ENCODE measurements at places on chromosomes 2 and 18.

DNA sequence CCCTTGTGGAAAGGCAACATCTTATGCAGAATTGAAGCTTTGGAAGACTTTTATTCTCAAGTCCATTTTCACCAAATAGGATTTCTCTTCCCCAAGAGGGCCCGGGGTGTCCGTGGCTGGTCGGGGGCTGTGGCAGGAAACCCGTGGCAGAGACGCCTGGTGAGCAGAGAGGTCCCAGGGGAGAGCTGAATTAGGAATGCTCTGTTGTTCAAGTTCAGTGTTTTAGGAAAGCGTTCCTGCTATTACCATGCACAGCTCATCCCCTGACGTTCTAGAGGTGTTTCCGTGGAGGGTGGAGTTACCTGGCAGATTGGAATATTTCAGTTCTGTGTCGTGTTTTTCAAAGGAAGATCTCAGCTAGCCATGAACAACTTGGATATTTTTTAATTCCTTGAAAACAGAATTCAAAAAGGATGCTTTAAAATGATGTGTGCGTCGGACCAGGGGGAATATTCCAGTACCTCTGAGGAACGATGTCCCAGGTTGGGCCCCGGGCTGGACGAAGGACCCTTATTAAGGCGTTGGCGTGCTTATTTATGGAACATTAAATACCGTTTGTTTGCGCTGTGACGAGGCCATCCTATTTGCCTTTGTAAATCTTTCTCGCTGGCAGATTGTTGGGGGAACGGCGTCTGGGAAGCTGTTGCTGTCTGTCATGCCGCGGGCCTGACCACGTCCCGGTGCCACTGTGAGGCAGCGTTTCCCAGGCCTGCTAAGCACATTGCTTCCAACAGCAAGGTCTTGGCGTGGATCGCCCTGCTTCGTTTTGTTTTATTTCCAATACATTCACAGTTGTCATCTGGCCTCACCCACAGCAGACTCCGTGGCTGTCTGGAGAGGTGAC lies 8.2 kb downstream of the NFATC1 start:
- no peak for DNase-seq

DNA sequence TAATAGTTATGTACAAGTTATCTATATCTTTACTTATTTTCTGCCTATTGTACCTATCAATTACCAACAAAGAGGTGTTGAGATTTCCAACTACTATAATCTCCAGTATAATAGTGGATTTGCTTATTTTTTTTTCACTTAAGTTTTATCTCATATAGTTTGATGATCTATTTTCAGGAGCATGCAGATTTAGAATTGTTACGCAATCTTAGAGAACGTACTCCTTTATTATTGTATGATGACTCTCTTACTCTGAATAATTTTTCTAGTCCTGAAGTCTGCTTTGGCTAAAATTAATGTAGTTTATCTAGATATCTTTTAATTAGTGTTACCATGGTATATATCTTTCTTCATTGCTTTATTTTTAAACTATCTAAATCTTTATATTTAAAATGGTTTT lies 205.2 kb downstream of the SCG2 start:
- no peak for DNase-seq

DNA sequence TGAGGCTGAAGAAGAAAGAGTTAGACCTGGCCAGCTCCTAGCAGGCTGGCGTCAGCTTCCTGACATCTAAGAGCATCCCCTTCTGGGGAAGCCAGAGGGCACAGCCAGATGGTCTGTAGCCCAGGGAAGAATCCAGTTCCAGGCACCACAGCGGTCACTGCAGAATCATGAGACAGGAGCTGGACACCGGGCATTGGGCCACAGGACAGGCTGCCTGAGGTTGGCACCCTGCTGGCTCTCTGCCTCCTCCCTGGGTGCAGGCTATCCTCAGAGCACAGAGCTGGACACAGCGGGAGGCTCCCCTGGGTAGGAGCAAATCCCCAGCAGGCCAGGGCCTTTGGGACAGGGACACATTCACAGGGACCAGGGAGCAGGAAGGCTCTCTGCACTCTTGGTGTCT lies 19.8 kb upstream of the ATOH8 start:
- DNase-seq: no peak

DNA sequence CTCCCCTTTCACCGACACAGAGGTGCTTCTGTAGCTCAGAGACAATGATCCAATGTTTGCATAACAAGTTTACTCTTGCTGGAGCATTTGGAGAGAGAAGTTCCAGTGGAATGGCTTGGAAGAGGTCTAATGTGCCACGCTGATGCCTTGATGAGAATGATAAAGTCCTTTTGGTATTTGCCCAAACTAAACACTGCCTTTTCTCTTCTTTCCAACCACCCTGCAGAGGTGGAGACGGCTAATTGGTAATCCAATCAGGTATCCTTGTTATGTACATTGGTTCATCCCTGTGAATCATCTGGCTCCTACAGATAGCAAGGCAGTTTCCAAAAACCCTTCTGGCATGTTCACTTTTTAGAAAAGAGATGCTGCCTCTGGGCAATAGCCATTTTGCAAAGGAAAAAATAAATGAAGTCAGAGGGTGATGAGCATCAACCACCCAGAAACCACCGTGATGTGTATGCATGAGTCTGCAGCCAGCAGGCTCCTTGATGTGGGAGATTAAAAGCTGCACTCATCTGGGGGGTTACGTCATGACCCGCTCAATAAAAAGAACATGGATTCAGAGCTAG lies 40.6 kb downstream of the KIAA2012 start:
- no peak for DNase-seq

DNA sequence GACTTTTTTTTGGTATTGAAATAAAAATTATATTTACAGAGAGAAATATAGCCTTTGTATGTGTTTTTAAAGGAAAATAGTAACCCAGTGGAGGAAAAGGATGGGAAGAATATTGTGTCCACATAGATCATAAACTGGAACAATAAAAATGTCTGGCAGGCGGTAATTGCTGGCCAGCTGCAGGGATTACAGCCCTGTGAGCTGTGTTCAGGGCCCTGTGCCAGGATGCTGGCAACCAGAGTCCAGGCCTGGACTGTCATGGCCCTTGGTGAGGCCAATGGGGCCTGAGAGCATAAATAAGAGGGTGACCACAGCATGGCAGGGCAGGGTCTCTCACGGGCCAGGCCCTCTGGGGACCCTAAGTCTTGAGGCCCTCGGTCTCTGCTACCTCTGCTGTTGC lies 171.2 kb downstream of the ACOXL start:
- DNase-seq: no peak

GRCh38 chr2:30112561-30112960 lies 34.2 kb upstream of the YPEL5 start:
- no peak for DNase-seq

GRCh38 chr18:49569724-49570123 lies 7.9 kb downstream of the LIPG start:
- no peak for DNase-seq

DNA sequence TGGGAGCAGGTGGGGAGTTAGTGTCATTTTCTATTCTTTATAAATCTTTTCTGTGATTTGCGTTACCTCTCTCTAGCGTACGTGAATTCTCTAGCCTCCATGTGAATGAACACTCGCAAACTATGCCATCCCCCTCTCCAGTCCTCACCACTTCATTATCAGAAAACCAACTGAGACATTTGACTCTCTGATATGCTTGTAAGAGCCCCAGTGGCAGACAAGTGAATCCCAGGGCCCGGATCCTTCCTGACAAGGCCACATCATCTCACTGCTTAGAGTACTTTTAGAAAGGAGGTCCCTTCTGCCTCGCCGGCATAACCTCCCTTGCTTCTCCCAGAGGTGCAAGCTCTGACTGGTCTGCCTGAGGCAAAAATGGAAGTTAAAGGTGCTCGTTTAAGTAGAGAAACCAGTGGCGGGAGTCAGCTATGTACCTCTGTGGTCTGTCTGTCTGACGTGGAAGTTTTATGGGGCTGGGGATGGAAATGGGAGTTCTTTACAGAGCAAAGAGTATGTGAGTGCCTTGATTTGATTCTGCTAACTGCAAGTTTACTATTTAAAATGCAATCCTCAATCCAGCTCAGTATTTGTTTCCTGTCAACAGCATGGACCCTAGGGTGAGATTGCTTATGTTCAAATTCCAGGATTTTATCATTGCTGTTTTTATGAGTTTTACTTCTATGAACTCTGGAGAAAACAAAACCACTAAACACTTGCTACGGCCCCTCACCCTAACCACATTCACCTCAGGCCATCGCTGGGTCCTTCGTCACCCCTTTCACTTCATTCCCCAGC lies 114.9 kb upstream of the MSTN start:
- no peak for DNase-seq

DNA sequence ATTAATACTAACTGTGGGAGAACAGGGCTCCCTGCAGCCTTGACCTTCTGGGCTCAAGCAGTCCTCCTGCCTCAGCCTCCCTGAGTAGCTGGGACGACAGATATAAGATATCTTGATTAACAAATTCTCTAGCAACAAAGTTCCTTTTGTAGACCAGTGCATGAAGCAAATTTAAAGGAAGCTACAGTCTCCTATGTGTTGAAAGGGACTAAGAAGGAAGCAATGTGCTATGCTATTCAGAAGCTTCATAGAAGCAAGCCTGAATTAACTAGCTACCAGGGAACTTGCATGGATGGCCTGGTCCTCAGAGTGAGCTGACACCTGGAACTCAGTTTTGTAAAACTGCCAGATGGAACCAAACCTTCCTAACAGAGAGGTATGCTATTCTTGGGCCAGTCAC lies 33.2 kb downstream of the RAPH1 start:
- no peak for DNase-seq

GRCh38 chr2:127422559-127423477 lies 4.6 kb downstream of the PROC start:
- DNase-seq: no peak

DNA sequence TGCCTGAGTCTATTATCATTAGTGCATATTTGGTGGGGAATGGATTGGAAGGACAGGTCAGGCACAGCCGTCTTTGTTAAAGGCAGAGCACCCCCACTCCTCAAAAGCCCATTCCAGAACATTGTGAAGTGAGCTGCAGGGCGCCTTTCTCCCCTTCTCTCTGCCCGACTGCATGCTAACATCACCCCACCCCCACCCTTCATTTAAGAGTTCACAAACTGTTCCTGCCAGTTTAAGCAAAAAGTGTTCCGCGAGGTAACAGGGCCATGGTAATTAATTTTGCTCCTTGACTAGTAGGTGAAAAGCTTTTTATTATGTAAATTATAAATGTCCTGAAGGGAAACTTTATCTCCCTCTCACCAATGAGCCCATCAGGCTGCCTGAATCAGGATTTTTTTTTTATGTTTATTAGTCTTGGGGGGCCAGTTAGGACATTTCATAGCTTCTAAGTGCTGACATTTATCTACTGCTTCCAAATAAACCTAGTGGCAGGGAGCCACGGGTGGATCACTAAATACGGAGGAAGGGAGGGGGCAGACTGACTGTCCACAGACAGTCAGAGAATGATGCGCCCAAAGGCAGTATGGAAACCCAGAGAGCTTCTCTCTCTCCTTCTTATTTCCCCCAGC lies 99.4 kb downstream of the FTCDNL1 start:
- no peak for DNase-seq

DNA sequence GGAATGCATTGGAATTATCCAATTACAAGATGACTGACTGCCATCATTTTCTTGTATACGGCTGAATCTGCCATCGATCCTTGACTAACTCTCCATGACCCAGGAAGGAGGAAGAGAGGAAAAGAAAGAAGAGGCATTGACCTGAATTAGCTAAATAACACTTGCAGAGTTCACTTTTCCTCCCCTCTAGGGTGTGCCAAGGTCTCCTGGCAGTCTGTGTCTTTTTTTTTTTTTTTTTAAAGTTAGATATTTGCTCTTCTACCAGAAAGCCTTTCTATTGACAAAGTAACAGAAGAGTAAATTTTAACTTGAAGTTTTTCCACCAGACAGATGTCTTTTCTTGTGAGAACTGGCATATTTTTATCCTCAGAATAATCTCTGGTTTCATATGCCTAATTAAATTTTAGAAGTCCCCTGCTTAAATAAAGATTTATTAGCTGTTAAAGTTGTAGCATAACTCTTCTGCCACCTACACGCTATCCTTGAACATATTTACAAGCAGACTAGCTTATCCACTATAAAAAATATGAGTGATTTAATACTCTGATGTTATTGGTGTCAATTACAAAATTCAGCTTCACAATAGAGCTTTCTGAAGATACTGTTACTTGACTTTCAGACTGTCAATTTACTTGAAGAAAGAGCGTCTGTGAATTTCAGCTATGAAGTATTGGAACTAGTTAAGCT lies 171.7 kb upstream of the ETAA1 start:
- no peak for DNase-seq

GRCh38 chr18:31061945-31062344 lies 19.4 kb upstream of the DSC3 start:
- DNase-seq: no peak
